Neural progenitor cell (in vitro differentiated cells): ENCODE measurements at places on chromosomes 12 and 14.

DNA sequence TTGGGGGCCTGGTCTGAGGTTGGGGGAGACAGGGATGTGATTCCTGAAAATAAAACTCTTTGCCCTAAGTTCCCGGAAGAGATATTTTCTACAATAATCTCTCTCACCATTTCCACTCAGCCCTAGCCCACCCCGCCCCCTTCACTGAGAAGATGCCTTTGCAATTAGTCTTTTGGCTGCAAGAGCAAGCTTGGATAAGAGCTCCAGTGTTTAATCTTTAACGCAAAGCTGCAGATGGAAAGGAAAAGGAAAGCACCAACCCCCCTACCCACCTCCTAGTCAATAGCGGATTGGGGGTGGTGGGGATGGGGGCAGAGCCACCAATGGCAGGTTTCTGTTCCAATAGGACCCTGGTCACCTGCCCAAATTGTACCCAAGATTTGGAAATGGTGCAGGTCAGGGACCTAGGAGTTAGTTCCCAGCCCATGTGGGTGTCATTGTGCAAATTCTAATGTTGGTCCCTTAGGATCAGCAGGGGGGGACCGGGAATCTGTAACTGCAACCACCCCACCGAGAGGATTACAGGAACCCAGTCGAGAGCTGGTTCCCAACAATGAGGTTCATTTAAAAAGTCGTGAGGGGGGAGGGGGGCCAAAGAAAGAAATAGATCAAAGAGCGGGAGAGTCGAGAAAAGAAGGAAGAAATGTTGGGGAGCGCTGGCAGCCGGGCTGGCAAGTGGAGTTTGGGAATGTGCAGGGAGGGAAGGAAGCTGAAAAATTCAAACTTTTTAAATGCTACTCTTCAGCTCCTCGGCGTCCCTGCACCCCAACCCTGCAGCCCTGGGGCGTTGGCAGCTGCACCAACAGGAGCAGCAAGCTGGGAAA lies 1.6 kb downstream of the ZFP36L1 start:
- H3K27ac ChIP-seq, result peak overlapping the region; percentile 99
- peak; percentile 76 for DNase-seq
- peak overlapping the region; percentile 94 for H3K4me3 ChIP-seq
- no peaks in the 10 kb centered on the region for H3K27me3 ChIP-seq
- peaks cover 29% of the 10 kb centered on the region for H3K4me1 ChIP-seq

DNA sequence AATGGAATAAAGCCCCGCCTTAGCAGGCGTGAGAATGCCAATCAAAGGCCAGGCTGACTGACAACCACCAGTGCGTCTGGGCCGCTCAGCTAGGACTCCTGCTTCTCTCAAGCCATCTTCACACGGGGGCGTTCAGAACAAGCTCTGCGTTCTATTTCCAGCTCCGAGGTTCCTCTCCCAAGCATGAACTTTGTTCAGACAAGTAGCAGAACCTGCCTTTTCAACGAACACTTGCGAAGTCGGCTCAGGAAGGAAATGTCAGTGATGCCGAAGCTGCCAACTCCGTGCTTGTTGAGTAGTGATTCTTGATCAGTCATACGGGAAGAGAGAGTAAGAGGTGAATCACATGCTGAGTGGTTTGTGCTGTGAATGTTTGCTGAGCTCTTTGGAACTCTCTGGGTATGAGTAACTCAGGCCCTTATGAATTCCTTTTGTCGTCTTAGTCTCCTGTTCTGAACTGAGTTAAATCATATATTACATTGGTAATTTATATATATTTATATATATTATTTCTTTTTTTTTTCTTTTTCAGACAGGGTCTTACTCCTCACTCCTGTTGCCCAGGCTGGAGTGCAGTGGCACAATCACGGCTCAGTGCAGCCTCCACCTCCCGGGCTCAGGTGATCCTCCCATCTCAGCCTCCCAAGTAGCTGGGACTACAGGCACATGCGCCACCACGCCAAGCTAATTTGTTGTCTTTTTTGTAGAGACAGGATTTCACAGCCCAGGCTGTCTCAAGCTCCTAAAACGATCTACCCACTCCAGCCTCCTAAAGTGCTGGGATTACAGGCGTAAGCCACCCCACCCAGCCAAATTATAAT lies 29.4 kb upstream of the BCL7A start:
- no peak overlapping the region for H3K27ac ChIP-seq
- H3K4me3 ChIP-seq, result no peak overlapping the region
- H3K27me3 ChIP-seq, result no peaks in the 10 kb centered on the region
- no peak for DNase-seq
- no peaks in the 10 kb centered on the region for H3K36me3 ChIP-seq

- no peak overlapping the region for H3K4me3 ChIP-seq
- H3K36me3 ChIP-seq, result no peaks in the 10 kb centered on the region
- no peaks in the 10 kb centered on the region for H3K27me3 ChIP-seq
- peaks cover 22% of the 10 kb centered on the region for H3K4me1 ChIP-seq
Observed at GRCh38 chr12:116628989-116629388, 69.8 kb downstream of the MAP1LC3B2 start.

DNA sequence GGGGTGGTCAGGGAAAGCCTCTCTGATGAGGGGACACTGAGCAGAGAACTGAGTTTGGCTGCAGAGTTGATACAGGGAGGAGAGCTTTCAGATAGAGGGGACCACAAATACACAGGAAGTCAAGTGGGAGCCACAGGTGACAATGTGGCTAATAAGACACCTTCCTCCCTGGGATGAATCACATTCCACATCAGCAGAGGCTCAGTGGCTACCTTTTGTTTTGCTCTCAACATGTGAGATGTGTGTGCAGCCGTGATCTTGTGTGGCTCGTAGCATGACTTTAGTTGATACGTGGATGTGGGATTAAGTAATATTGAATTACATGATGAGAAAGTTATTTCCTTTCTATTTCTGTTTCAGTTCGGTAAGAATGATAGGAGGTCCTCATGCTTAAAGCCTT lies 7.5 kb downstream of the CRADD start:
- H3K27ac ChIP-seq, result no peak overlapping the region
- DNase-seq, result no peak
- no peaks in the 10 kb centered on the region for H3K4me1 ChIP-seq
- H3K4me3 ChIP-seq, result no peak overlapping the region

DNA sequence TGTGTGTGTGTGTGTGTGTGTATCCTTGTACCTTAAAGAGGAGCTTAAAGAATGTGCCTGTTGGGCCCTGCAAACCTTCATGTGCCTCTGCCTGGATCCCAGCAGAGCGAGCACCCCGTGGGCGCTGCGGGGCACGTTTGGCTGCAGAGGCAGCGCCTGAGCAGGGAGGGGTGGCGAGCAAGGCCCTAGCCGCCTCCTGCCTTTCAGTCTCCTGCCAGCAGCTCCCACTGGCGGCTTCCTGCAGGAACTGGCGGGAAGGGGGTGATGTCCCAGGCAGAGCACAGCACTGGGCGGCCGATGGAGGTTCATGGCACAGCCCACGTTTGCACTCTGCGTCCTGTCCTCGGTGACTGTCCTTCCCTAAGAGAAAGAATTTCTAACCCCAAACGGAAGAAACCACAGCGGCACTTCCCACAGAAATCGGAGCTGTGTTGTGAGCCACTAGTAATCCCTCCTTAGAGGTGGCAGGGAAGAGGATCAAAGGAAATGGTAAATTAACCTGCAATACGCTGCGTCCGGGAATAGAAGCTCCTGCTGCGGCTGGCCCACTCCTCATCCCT lies 19.8 kb downstream of the ZBTB42 start:
- DNase-seq, result peak; percentile 81
- peaks cover 6% of the 10 kb centered on the region for H3K4me1 ChIP-seq
- no peak overlapping the region for H3K27ac ChIP-seq
- H3K4me3 ChIP-seq, result no peak overlapping the region
- peaks cover 18% of the 10 kb centered on the region for H3K27me3 ChIP-seq

- peaks cover 3% of the 10 kb centered on the region for H3K36me3 ChIP-seq
- H3K27ac ChIP-seq, result no peak overlapping the region
- no peak overlapping the region for H3K4me3 ChIP-seq
- H3K27me3 ChIP-seq, result no peaks in the 10 kb centered on the region
- DNase-seq, result no peak
- H3K4me1 ChIP-seq, result no peaks in the 10 kb centered on the region
Observed at GRCh38 chr12:132747395-132747794, 14.2 kb downstream of the ANKLE2 start.

DNA sequence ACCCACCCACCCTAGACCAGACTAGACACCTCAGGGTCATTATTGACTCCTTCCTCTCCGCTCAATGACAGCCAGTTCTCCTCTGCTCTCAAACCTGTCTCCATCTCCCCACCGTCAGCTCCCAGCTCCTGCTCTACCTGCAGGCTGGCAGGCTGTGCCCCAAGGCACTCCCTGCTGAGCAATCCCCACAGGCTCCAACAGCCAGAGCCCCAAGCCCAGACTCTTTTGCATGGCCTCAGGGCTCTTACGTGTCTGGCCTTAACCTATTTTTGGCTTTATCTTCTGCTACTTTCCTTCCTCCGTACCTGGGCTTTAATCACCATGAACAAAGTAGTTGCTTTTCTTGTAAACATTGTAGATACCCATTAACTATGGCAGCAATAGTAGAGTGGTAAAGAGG lies 162.9 kb upstream of the PRMT8 start:
- H3K27me3 ChIP-seq, result no peaks in the 10 kb centered on the region
- no peaks in the 10 kb centered on the region for H3K36me3 ChIP-seq
- H3K27ac ChIP-seq, result no peak overlapping the region

DNA sequence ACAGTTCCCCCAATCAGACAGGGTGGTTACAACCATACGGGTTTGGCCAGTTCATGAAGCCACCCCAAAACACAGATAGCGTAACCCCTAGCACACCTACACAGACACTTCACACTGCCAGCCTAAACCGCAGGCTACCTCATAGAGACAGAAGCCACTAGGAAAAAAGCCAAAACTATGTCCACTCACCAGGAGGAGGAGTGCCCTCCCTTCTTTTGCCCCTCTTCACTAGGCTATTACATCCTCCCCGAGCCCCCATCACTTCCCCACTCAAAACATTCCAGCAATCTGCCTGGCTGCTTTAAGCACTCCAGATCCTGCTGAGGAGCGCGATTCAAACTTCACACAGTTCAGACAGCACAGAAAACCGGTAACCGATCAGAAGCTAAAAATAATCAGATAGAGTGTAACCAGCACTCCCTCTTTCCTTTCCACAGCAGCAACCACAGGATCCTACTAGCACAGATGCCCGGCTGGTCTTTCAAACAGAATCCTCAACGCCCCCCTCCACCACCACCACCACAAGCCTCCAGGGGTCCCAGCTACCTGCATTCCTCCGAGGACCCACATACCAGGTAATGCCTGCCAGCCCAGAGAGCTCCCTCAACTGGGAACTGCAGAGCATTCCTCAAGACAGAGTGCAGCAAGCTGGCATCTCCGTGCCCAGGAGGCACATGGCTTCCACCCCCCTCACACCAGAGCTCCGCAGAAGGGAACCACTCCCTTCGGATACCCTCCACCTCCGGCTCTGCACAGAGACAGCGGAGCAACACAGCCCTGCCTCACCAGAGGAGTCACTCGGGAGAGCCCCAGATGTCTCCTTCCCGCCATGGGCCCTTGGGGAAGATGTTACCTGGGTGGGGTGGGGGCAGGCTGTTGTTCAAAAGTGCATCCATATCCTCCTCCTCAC lies 1.5 kb downstream of the CHD4 start:
- H3K4me3 ChIP-seq, result peak overlapping the region; percentile 68
- H3K4me1 ChIP-seq, result peaks cover 31% of the 10 kb centered on the region
- H3K27me3 ChIP-seq, result no peaks in the 10 kb centered on the region
- H3K27ac ChIP-seq, result no peak overlapping the region
- peak; percentile 51 for DNase-seq

- H3K27ac ChIP-seq, result no peak overlapping the region
- no peaks in the 10 kb centered on the region for H3K27me3 ChIP-seq
- DNase-seq, result no peak
- H3K36me3 ChIP-seq, result no peaks in the 10 kb centered on the region
Observed at GRCh38 chr12:12947902-12948301, 4.1 kb downstream of the GPRC5D start.

DNA sequence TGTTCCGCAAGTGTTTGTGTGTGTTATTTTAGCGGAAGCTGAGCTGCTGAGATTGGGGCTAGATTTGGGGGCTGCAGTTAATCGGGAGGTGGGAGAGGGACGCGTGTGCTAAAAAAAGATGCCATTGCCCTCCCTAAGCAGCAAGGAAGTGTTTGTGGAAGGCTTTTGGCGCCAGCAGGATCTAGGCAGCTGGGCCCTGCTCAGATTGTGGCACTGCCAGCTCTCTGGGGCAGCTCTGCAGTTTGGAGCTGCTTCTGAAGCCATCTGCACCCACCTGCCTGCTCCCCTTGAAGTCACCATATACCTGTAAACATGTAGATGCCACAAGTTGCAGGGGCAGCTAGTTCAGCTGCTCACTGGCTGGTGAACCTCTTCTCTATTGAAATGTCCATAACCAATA lies 28.8 kb downstream of the TPCN1 start:
- H3K27ac ChIP-seq, result no peak overlapping the region
- no peak for DNase-seq
- H3K27me3 ChIP-seq, result no peaks in the 10 kb centered on the region
- H3K4me1 ChIP-seq, result peaks cover 20% of the 10 kb centered on the region
